ENCODE measurements at places on chromosomes 2 and 18.

DNA sequence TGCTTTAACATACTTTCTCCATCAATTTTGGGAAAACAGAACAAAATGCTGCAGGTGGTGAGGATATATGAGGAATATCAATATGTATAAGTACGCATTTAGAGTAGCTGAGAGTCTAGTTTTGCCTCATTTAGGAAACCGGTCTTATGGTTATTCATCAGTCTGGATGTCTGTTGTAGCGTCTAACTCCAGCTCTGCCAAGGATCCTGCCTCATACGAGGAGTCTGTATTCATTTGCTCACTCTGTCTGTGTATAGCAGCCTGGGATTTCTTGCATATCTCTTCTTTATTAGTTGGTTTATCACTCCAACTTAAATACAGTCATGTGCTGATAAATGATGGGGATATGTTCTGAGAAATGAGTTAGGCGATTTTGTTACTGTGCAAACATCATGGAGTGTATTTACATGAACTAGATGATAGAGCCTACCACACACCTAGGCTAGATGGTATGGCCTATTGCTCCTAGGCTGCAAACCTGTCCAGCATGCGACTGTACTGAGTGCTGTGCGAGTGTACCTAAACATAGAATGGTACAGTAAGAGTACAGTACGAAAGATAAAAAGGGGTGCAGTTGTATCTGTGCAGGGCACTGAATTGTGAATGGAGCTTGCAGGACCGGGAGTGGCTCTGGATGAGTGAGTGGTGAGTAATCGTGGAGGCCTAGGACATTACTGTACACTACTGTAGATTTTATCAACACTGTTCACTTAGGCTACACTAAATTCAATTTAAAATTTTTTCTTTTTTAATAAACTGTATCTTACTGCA lies 148.1 kb downstream of the ZNF407 start:
- DNase-seq: no peak

DNA sequence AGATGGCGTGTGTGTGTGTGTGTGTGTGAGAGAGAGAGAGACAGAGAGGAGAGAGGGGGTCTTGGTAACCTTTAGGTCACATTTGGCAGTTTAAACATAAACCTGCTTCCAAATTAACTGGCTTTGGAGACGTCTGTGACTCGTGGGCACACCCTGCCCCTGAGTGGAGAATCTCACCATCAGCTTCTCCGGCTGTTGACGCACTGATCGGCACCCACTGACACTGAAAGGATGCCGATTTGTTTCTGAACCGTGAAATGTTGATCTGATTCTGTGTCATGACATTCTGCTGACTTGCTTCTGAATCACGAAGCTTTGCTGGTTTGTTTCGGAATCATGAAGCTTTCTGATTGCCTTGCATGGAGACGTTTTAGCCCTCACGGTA lies 114.7 kb downstream of the RTP5 start:
- DNase-seq: no peak

GRCh38 chr2:8193686-8194615 lies 487.9 kb upstream of the ID2 start:
- no peak for DNase-seq

DNA sequence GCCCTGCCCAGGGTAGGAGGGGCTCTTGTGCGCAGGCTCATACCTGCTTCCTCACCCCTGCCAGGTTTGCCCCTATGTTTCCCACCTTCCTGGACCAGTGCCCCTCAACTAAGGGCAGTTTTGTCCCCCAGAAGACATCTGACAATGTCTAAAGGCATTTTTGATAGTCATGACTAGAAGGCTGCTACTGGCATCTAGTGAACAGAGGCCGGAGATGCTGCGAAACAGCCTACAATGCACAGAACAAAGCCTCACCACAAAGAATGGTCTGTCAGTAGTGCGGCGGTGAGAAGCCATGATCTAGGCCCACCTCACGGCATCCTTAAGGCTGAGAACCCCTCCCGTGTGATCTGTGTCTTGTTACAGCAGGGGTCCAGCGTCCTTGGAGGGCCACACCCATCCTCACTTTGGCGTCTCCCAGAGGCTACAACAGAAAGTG lies 96.0 kb downstream of the TMEM17 start:
- DNase-seq: no peak

DNA sequence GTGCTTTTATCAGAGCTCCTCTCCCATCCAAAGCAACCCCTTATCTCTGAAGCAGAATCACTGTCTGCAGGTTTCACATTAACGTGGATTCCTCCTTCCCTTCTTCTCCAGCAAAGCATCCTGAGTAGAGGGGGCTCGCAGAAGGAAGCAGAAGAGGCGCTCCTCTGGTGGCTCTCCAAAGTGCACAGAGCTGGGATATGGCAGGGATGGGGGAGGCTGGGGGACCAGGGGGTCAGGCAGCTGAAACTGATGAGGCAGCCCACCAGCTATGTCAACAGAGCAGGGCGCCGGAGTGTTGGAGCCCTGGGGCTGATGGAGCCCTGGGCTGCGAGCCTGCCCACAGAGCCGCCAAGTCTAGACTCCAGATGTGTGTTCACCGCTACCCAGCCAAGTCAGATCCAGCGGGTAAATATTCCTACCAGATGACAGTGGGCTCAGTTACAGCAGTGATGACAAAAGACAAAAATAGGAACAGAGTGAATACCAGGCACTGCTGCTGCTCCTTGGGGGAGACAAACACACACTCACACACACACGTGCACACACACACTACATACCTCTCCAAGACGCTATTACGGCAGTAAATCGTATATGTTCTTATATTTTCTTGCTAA lies 678.3 kb upstream of the ID2 start:
- DNase-seq: no peak

DNA sequence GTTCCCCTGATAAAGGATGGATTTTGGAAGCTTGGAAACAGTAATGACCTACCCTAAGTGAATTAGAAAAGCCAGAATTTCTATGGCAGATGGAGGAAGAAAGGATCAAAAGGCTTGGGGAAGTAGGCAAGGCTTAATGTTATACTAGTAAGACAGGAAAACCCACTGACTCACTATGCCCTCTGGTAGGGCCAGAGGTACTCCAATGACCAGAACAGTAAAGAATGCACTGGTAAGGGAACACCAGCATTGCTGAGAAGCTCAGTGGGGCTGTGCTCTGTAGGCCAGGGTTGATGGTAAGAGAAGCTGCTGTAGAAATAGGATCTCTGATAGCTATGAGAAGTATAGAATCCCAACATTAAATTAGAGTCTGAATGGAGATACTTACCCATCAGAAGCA lies 126.4 kb downstream of the GFPT1 start:
- DNase-seq: no peak
